ENCODE measurements at places on chromosomes 5 and 9.

- DNase-seq: no peak
Measured at GRCh38 chr9:16813838-16814237, 56.6 kb downstream of the BNC2 start.

DNA sequence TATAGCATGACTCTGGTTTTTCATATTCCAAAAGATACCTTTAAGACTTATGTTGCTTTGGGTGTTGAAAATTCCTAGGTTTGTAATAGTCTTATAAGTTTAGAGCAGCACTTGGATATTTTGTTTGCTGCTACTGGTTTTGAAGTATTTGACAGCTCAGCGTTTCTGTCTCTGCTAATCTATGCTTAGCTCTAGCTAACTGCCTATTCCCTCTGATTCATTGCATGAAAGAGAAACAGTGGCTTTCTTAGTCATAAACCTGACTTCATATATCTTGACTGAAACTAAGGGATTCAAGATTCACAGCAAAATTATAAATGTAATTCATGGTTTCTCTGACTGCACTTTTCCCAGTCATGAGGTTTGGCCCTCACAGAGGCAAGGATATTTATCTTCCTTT is 35.6 kb upstream of the ANXA1 start:
- DNase-seq: no peak

- no peak for DNase-seq
Measured at GRCh38 chr5:136375920-136376319, 10.6 kb upstream of the TRPC7 start.

GRCh38 chr5:139131921-139132432 is 66.2 kb downstream of the SIL1 start:
- peak; percentile 54 for DNase-seq

GRCh38 chr9:25678147-25678666 is at the start of gene TUSC1:
TUSC1 (minus strand) TSS chr9:25678444; CDS start chr9:25678312, 132 bp downstream.
- DNase-seq: peak; percentile 48

DNA sequence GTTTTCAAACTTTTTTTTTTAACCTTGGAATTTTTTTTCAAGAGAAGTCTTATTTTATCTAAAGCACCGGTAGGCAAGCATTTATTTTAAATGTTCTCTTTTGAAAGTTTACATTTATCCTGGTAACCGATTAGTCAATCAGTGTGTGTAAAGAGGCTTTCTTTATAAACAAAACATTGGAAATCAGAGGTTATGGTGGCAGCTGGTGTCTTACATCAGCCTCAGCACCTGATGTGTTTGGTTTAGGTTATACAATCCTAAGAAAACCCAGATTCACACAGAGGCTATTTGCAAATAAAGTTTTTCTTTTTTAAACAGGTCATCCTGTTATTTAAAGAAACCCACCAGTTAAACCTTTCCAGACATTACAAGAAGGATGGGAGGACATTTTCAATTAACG is 173.3 kb upstream of the GDNF start:
- no peak for DNase-seq

DNA sequence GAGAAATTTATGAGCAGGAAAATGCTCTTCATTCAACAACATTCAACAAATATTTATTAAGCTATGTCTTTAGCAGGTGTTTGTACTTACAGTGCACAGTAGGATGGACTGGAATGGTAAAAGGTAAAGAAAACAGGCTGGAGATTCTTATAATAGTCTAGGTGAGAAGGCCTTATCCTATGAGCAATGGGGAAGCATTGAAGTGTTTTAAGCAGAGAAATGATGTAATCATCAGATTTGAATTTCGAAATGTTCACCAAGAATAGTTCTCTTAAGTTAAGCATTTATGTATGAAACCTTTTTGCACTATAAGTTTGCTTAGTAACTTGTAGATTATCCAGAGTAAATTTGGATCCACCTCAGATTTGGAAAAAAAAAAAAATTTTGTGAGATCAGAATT is 209.3 kb downstream of the NR3C1 start:
- DNase-seq: no peak

GRCh38 chr5:17275289-17276158 is 58.1 kb downstream of the BASP1 start:
- no peak for DNase-seq

DNA sequence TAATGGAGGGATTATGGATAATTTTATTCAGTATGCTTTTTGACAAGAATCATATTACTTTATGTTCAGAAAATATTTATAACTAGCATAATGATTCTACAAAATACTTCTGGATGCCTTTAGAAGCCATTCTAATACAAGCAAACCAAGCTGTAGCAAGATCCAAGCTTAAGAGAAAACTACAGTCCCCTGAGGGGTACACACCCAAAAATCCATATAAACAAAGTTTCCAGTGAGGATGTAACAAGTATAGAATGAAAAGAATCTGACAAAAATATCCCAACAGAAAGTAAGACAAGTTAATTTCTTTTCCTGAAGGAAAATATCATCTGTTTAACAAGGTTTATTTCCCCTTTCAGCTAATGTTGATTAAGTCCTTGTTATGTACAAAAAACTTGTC is 53.9 kb downstream of the MLLT3 start:
- no peak for DNase-seq

GRCh38 chr9:99197124-99197630 is 24.6 kb downstream of the ALG2 start:
- peak; percentile 88 for DNase-seq

GRCh38 chr9:107624234-107624948 is 134.8 kb upstream of the KLF4 start:
- no peak for DNase-seq

Data from cerebellar cortex (tissue), 1 donor.